Germinal center (tissue), 1 donor: ENCODE measurements at places on chromosomes 16 and 17.

GRCh38 chr17:63528183-63528582 is 5.0 kb downstream of the KCNH6 start:
- no peak for DNase-seq

GRCh38 chr17:3794557-3795389 is 6.2 kb downstream of the ITGAE start:
- no peak for DNase-seq

- DNase-seq = no peak
These were observed 226.7 kb upstream of the WSCD1 start for GRCh38 chr17:5843366-5844026.

DNA sequence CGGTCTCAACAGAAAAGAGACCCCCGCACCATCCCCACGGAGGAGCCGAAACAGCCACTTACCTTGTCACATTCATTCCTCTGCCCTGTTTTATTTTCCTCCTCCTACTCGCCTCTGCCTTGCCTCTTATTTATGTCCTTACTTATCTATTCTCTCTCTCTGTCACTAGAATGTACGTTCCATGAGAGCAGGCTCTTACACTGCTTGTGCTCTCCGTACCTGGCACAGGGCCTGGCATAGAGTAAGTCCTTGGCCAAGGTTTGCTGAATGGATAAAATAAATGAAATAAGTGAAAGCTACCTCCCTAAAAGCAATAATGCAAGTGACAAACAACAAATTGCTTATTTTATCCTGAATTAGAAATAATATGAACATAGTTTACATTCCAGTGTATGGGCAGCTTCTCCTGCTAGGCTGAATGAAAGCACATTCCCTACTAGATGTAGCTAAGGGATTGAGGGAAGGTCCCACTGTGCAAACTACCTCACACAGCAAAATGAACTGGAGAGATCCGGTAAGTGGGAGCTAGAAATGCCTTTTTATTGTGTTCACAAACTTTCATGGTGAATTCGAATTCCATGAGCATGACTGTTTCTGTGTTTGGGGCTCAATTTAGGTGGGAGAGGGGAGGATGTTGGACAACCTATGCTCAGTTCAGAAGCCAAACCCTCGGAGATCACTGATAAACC is 173.1 kb downstream of the PARN start:
- no peak for DNase-seq

DNA sequence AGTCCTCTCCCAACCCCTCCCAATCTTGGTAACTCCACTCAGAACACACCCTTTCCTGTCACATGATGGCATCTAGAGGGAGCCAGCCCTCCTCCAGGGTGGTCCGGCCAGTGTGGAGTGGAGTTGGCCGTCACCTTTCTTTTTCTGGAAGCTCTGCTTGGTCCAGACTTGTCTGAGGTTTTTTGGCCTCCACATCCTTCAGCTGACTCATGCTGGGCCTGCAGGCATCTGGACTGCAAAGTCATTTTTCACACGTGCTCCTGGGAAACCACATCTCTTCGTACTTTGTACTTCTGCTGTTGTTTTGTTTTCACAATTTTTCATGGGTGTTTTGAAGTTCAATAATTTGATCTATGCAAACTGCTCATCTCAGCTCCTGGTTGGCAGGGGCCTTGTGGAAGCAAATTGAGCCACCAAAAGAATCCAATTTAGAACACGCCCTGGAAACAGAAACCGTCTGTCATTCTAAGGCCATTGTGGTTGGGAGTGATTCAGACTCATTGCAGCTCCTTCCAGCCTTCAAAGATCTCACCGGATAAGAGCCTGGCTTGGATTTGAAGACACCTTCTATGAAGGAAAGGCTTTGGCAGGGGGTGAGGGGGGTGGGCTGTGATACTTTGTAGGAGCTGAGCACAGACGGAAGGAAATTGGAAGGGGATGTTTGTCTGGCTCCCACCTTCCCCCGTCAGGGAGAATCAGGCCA is 42.4 kb upstream of the NF1 start:
- no peak for DNase-seq

GRCh38 chr16:24221219-24221618 is 34.9 kb upstream of the CACNG3 start:
- no peak for DNase-seq

GRCh38 chr17:10247810-10248209 is 49.4 kb upstream of the GAS7 start:
- no peak for DNase-seq

GRCh38 chr17:32318071-32318470 is 23.9 kb downstream of the C17orf75 start:
- no peak for DNase-seq

GRCh38 chr16:4846503-4846900 is 586 bp downstream of the GLYR1 start:
- no peak for DNase-seq

GRCh38 chr16:65319621-65320231 is 197.9 kb upstream of the CDH11 start:
- DNase-seq = no peak

DNA sequence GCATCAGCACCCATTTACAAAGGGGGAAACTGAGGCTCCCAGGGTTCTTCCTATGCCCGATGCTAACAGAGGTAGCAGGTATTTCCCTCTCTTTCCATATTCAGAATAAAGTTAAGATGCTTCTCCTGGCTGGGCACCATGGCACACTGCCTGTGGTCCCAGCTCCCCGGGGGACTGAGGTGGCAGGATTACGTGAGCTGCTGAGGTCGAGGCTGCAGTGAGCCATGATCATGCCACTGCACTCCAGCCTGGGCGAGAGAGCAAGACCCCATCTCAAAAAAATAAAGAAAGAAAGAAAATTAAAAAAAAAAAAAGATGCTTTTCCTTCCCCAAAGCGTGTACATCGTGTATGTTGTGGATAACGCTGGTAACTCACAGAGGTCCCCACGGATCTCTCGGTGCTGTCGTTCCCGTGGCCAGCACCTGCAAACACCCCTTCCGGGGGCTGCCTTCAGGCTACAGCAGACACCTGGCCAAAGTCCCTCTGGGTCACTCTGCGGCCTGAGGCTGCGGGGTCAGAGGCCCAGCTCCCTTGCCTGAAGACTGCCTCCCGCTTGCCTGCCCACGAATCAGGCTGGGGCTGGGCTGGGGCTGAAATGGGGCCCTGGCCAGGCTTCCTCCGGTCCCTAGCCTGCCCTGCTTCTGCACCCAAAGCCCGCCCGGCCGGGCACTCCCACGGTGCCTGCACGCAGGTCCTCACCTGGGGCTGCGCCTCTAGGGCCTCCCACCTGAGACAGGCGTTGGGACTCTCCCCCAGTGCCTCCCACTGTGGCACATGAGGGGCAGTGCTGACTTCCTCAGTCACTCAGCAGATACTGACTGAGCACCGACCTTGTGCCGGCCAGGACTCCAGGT is 63.1 kb downstream of the ZDHHC7 start:
- DNase-seq = no peak

GRCh38 chr16:820748-821147 is 20.2 kb upstream of the GNG13 start:
- no peak for DNase-seq

- DNase-seq = no peak
These were observed 33.9 kb downstream of the ZNF652 start for GRCh38 chr17:49327835-49328784.

- DNase-seq = no peak
These were observed 10.5 kb downstream of the AP2B1 start for GRCh38 chr17:35597604-35598003.

DNA sequence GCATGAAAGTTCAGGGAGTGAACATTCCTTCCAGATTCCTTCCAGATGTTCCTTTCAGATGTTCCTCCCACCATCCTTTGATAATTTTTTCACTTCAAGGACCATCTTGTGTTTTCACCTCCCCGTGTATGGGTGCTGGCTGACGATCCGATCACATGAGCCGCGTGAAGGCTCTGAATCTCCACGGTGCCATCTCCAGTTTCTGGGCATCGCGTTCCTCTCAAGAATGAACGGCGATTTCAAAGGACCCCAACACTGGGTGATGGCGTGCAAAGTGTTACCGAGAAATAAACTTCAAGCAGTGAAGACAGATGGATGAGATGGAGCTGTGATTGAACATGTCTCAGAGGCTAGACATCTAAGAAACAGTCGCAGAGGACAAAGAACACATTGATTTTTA is 245.3 kb downstream of the GSG1L start:
- no peak for DNase-seq

GRCh38 chr16:1791943-1792812 is 1.3 kb downstream of the IGFALS start:
- DNase-seq = no peak

DNA sequence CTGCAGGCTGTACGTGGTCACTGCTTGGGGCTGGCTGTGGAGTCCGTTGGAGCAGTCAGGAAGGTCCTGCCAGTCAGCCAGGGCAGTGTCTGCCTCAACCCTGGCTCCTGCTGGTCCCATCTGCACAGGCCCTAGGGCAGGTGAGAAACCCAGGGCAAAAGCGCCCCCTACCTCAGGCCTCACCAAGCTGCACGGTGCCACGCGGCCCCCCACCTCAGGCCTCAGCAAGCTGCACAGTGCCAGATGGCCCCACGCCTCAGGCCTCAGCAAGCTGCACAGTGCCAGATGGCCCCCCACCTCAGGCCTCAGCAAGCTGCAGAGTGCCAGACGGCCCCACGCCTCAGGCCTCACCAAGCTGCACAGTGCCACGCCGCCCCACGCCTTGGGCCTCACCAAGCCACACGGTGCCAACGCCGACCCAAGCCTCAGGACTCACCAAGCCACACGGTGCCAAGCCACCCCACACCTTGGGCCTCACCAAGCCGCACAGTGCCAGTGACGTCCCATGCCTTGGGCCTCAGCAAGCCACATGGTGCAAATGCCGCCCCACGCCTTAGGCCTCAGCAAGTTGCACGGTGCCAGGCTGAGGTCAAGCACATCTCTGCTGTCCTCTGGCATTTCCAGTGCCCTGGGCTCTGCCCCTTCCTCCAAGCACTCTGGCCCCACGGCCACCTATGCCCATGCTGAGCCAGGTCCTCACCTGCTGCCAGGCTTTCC is 5.5 kb downstream of the TMEM204 start:
- peak; percentile 43 for DNase-seq

DNA sequence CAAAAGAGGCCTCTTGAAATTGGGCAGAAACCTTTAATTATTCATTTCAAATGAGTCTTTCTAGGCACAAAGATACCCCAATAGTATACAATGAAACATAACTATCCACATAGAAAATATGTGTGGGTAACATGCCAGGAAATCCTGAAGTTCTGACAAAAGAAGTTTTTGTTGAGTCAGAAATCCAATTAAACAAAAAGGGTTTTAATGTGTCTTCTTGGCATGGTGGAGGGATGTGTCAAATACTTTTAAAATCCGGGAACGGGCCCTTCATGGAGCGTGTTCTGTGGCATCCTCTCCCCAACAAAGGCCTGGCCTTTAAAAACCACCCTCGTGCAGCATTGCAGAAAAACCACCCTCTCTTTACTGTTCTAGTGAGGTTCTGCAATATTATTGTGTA is 14.2 kb downstream of the CDRT4 start:
- DNase-seq = no peak

DNA sequence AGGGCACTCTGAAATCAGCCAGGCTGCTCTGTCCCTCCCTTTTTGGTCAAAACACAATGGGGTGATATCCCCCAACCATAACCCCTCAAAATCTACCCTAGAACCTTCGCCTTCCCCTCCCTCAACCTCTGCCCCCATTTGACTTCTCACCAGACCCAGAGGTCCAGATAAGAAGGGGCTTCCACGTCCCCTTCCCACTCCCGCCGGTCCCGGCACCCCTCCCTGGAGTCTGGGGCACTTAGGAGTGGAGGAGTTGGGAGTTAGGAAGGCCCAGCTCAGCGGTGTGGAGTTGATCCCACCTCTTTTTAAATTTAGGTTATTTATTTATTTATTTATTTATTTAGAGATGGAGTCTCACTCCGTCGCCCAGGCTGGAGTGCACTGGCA is 619 bp upstream of the TMEM92 start:
- DNase-seq = no peak

DNA sequence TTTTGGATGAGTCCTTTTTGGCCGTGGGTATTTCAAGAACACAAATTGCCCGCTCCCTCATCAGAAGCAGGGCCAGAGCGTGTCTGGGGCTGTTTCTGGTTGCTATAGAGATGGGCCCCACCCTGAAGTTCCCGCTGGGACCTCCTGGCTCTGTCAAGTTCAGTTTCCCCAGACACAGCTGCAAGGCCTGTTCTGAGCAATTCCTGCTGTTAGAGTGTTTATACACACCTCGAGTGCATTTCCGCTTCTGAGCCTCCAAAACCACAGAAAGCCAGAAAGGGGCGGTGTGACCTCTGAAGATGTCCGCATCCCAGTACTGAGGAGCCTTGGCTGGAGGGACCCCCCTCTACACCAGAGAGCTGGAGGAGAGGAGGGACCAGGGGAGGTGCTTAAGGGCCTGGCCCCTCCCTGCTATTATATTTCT is 9.3 kb upstream of the WBP2 start:
- DNase-seq = peak; percentile 51

DNA sequence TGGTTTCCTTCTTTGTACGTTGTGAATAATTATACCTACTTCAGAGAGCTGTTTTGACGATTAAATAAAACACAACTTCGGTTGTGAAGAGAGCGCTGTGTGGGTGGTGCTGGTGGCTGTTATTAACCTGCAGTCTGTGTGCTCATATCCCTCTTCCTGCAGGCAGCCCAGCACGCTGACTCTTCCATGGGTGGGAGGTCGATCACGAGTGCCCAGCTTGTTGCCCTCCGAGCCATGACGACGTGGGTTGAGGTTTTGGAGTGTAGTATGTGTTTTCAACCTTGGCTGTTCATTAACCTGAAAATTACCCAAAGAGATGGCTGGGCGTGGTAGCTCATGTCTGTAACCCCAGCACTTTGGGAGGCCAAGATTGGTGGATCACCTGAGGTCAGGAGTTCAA is 11.3 kb upstream of the GCSH start:
- no peak for DNase-seq

DNA sequence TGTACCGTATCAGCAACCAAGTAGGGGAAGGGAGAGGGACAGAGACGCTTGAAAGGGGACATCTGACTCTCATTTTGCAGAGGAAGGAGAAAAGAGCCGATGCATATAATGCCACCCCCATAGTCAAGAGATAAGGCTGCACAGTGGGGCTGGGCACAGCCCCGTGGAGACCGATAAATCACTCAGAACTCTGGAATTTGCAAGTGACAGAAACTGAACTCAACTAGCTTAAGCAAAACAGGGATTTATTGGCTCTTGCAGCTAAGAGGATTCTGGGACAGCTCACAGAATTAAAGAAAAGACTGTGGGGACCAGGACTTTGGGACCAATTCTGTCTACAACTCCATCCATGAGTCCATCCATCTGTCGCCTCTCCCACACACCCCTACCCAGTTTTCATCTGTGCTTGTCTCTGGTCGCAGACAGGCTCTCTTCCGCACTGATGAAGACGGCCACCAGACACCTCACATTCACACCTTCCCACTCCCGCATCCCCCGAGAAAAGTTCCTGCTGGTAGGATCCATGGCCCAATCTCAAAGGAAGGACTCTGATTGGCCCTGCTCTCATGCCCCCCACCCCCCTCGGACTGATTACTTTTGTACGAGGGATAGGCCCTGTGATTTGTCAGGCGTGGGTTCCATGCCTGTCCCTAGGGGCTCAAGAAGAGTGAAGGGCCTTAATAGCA is 105.9 kb upstream of the RPL38 start:
- DNase-seq = no peak

GRCh38 chr17:4900231-4901107 is 1.1 kb downstream of the C17orf107 start:
- peak; percentile 55 for DNase-seq

GRCh38 chr17:4340914-4341615 is 25.4 kb downstream of the UBE2G1 start:
- DNase-seq = no peak

GRCh38 chr16:50152351-50152806 is 727 bp upstream of the TENT4B start:
- DNase-seq = no peak
